ENCODE measurements at places on chromosomes 7 and 10.

DNA sequence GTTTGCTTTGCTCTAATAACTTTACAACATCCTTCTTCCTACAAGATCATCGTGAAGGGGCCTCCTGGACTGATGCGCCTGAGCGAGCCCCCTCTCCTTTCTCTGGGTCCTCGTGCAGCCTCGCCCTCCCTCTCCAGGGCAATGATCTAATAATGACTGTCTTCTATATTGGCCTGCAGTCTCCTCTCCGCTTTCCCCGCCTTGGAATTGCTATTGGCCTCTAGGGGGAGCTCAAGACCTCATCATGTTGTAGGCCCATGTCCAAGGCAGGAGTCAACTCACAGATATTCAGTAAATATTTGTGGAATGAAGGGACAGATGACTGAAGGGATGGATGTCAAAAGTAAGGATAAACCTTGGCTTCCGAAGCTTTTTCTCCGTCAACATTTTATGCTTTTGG lies 1180.3 kb downstream of the TYW1 start:
- peak; percentile 46 for DNase-seq

DNA sequence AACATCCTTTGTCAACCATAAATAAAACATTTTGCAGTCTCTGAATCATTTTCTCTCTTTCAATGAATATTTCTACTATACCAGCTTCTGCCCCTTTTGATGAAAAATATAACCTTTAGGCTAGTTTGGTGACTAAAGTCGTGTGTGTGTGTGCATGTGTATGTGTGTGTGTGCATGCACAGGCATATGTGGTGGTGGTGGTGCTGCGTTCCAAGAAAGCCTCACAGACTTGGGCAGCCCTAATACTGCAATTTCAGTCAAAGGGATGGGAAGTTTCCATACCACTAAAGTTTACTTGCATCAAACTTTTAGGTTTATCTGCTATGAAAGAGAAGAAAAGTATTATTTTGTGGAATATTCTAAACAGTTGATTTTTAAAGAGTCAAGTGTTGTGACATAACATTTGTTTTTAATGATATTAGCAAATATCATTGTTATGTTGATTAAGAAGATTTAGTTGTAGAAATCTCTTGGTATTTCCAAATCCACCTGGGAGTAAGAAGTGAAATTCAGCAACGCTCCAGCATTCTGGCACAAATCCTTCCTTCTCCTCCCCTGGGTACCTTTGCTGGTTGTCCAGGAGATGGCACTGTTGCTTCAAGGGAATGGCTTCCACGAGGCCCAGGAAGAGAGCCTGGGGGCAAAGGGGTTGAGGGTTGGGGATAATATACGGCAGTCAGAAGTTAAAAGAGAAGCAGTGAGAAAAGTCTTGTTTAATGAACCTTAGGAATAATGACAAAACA lies 41.5 kb downstream of the ASB4 start:
- DNase-seq, result no peak

- peak; percentile 92 for DNase-seq
Measured at GRCh38 chr7:39949971-39950472, at the start of gene CDK13. TSS of gene CDK13 (plus strand) at chr7:39950256. CDS start at chr7:39950642, 386 bp downstream.

GRCh38 chr10:120969219-120969645 lies 118.1 kb downstream of the WDR11 start:
- DNase-seq, result no peak

- no peak for DNase-seq
Measured at GRCh38 chr7:100886936-100887515, 2.5 kb downstream of the UFSP1 start.

- DNase-seq, result no peak
Measured at GRCh38 chr7:122727354-122727753, 24.6 kb upstream of the RNF148 start.

DNA sequence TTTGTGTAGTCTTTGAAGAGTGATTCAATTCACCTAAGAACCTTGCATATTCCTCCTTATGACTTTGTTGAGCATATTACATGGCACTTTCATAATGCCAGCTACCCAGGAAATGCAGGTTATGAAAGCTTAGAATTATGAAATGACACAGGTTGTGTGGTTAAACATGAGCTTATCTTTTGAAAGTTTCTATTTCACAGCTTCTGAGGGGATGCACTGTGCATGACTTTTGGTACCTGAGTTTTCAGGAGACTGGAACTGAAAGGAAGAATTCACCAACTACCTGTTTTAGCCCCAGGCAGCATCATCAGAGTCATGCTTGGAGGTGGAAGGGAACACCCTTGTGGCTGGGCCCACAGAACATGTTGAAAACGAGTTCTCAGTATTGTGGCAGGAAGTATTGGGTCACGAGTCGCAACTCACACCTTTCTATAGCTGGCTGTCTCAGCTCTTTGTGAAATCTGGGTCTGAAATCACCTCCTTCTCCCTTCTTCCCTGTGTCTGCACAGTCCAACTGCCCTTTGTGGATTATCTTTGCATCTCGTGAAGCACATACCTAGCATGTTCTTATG lies 228.2 kb downstream of the PTEN start:
- DNase-seq, result no peak

DNA sequence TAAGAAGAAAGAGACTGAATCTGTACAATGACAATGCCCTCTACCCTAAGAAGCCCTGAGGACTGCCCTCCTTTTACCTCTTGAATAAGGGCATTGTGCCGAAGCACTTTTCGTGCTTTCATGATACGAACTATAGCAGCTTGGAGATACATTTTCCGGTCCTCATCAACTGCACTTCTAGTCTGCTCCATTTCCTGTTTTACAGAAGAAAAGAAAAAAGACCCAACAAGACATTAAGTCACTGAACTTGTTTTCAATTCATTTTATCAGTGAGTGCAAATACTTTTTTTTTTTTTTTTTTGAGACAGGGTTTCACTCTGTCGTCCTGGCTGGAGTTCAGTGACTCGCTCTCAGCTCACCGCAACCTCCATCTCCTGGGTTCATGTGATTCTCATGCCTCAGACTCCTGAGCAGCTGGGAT lies 78.4 kb downstream of the CUL2 start:
- no peak for DNase-seq
